GM12865 (cell line): ENCODE measurements at places on chromosomes 2 and 18.
A peak's percentile ranks its signal among the peaks of the same experiment; 100 is the strongest.

DNA sequence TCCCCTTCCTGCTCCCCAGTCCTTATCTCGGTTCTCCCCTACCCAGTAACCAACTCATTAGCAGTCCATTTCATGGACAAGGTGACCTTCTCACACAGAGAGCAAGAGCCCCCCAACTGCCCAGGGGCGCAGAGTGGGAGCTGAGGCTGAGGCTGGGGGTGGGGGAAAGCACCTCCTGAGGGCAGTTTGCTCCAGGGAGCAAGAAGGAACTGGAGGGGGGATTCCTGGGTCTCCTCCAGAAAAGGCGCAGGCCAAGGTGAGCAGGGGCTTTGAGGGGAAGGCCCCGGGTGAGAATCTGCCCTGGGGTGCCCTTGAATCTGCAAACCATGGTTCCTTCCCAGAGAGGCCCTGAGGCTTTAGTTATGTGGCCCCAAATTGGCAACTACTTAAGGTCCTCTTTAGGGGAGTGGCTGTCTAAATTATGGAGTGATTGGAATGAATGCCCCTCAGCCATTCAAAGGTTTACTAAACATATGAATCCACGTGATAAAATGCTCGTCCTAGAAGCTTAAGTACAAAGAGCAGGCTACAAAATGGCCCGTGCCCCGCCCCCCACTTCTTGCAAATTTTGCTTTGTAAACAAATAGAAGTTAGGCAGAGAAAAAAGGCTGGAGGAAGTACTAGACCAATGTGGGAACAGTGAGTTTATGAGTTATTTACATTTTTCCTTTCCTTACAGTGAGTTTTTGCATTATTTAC is 123.5 kb upstream of the HS6ST1 start:
- DNase-seq = no peak

DNA sequence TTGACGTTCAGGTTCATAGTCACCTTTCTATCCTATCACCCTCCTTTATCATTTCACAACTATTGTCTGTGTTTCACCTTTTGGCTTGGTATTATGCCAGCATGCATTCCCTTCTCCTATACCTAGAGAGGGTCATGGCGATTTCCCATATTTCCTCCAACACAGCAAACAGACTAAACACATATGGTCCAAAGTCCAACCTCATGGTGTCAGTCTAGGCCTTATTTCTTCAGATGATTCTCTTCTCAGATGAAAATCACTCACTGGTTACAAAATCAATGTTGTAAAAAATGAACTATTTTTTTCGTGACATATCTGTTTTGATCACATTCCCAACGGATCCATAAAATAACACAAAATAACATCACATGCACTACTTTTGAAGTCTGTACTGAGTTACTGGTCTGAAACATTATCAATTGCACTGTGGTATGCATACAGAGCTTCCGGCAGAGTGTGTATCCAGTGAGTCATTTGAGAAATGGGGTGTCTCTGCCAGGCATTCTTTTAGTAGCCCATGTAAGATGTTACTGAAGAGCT is 204.8 kb upstream of the GALNT5 start:
- DNase-seq = no peak

GRCh38 chr2:58065248-58065647 is 18.6 kb downstream of the VRK2 start:
- DNase-seq = no peak

GRCh38 chr2:61434314-61434713 is 36.6 kb downstream of the USP34 start:
- DNase-seq = peak; percentile 48

GRCh38 chr18:61057443-61057842 is 275.8 kb upstream of the CDH20 start:
- DNase-seq = no peak

DNA sequence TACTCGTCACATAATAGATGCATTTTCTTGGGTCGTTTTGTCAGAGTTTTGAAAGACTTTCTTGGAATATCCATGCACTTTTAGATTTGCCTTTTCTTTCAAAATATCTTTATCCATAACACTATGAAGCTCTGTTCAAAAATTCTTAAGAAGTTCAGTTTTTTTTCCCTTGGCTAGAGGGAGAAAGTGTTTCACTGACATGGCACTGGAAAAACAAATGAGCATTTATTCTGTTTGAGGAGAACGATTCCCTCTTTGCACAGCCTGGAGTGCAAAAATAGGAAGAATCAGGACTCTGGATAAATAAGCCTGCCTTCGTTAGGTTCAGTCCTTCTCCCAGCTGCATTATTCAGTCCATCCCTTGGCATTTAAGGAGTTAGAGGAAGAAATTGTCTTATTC is 91.0 kb upstream of the RPE start:
- no peak for DNase-seq

GRCh38 chr18:21538230-21538629 is 62.3 kb downstream of the ESCO1 start:
- DNase-seq = no peak

GRCh38 chr2:234632527-234633391 is 135.9 kb upstream of the ARL4C start:
- no peak for DNase-seq

DNA sequence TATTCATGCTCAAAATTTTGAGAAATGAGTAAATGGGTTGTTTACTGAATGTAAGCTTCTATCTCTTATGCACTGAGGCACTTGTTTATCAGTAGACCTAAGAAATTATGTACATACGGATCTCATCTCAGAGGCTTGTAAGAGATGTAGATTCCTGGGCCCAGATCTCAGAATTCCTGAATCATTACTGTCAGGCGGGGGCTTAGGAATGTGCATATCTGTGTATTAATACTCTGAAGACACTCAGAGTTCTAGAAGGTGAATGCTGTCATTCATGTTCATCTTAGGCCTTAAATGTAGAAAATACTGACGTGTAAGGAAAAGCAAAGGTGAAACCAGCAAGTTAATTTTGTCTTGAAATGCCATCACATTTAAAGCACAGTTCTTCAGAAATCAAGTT is 169.6 kb downstream of the FMNL2 start:
- DNase-seq = no peak

DNA sequence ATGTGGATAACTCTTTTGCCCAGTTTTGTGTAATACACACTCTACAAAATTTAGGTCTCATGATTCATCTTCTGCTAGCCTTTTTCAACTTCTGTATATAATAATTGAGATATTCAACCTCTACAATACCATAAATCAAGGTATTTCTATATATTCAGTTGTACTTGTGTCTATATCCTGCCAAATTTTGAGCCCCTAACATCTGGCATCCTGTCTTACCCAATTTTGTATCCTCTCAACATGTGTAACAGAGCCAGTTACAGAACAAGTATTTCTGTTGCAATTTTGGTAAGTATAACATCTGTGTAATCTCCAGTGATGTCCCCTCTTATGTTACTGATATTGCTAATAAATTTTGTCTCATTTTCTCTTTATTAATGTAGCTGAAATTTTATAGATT is 145.8 kb downstream of the TRIB2 start:
- DNase-seq = no peak

- no peak for DNase-seq
Measured at GRCh38 chr2:49278561-49278960, 124.2 kb upstream of the FSHR start.

DNA sequence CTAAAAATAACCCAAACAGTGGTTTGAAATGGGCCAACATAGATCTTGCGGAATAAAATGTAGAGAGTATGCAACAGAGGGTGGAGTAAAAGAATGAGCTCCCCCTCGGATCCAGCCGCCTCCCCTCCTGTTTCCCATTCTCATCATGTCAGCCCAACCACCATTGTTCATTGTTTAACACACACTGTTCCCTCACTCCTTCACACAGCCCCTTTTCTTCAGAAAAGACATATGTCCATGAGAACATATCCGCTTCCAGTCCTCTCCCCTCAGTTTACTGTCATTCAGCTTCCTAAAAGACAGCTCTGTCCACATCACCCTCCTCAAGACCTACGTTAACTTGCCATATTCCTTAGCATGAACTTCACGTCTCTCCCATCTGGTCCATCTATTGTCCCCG is 62.9 kb upstream of the SERTAD2 start:
- no peak for DNase-seq

- DNase-seq = no peak
Measured at GRCh38 chr18:8424481-8424880, 184.8 kb upstream of the RAB12 start.

- DNase-seq = no peak
Measured at GRCh38 chr2:10234409-10235094, 68.2 kb upstream of the HPCAL1 start.

DNA sequence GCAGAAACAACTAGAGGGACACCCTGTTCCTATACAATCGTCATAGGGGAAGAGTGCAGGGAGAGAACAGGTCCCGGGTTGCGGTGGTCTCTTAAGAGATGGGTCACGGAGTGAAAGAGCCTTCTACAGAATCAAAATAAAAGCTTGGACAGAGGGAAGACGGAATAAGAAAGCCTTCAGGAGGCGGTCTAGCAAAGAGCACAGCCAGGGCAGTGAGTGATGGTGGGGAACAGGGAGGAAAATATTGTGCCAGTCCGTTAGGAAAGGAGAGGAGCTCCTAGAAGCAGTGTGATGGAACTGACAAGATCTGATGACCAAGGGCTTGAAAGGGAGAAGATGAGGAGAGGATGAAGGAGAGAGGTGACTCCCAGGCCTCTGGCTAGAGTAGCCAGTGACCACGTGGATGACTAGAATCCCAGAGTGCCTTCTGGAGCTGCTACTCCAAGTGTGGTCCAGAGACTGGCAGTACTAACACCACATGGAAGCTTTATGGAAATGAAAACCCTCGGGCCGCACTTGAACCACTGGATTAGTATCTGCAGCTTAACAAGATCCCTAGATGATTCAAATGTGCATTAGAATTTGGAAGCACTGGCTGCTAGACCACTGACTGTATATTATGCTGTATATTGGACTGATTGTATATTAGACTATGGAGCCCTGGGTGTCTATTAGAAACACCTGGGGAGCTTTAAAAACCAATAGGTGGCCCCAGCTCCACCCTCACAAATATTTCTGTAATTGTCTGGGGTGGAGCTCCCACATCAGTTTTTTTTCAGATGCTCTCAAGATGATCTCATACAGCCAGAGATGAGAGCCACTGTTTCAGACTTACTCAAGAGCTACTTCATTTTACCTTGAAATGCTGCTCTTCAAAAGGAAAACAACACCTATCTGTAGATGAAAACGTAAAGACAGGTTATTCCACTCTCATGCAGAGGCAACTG is 1.1 kb upstream of the EVA1A start:
- no peak for DNase-seq

GRCh38 chr18:49638891-49639557 is 77.2 kb downstream of the LIPG start:
- no peak for DNase-seq

DNA sequence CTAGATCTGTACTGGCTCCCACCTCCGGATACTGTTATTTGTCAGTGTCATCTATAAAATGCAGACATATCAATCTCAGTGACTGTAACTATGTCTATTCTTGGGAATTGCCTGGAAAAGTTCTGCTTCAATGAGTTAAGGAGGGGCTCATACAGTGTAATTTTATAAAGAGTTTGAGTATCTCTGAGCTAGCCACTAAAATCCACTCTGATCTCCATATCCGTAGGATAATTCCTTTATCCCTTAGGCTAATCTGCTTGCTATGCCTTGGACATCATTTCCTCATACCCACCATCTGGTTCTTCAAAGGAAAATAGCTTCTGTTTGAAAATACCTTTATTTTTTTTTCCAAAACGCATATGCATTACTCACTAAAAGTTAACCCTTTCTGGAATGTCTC is 863.2 kb downstream of the SUCLG1 start:
- DNase-seq = no peak

- DNase-seq = no peak
Measured at GRCh38 chr2:49359721-49360406, 205.5 kb upstream of the FSHR start.

GRCh38 chr2:54927085-54927750 is 123.0 kb downstream of the RTN4 start:
- DNase-seq = no peak

DNA sequence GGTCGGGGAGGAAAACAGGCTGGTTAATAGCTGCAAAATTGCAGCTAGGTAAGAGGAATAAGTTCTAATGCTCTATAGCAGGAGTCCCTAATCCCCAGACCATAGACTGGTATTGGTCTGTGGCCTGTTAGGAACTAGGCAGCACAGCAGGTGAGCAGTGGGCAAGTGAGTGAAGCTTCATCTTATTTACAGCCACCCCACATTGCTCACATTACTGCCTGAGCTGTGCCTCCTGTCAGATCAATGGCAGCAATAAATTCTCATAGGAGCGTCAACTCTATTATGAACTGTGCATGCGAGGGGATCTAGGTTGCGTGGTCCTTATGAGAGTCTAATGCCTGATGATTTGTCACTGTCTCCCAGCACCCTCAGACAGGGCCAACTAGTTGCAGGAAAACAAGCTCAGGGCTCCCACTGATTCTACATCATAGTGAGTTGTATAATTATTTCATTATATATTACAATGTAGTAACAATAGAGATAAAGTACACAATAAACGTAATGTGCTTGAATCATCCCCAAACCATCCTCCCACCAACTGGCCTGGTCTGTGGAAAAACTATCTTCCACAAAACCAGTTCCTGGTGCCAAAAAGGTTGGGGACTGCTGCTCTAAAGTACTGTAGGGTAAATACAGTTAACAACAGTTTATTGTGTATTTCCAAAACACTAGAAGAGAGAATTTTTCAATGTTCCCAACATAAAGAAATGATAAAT is 91.7 kb upstream of the TFCP2L1 start:
- no peak for DNase-seq

DNA sequence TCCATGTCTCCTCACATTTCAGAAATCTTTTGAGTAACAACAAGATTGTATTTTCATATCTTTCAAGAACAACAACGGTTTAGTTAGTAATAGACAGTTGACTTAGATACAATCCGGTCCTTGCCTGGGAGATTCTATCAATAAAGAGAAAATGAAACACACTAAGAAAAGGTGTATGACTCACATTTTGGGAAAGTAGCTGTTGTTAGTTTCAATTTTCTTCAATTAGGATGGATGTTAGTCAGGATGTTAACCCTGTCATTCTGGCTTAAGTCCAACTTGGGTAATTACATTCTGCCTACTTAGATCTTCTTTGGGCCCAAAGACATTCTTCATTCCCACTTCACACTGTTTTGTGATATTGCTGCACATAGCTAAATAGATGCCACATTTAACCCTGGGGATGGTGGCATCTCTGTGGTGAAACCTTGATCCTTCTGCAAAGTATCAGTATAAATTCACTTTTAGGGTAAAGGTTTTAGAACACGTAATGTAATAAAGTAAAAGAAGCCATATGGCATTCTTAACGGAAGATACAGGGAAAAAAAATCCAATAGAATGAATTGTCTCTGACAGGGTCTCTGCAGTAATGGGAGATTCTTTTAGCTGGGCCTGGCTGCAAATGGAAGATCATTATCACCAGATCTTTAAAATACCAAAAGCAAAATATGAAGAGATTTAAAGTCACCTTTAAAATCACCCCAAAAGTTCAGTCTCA is 365.5 kb downstream of the FIGN start:
- DNase-seq = no peak

DNA sequence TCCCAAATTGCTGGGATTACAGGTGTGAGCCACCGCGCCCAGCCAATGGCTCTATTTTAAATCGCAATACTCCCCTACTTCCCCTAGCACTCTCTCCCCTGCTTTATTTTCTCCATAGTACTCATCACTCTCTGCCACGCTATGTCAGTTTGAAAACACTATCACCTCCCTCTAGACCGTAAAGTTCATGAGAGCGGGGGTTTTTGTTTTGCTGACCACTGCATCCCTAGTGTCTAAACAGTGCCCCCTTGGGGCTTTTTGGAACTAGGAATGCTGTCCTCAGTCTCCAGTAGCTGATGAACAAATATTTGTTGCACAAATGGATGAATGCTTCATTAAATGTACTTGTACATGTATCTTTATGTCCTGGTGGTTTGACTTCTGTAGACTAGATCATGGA is 44.1 kb downstream of the ATOH8 start:
- no peak for DNase-seq

- DNase-seq = no peak
Measured at GRCh38 chr2:239305771-239306170, 95.0 kb downstream of the HDAC4 start.
